PC-3 (cell line): ENCODE measurements at places on chromosomes 13 and 19.

GRCh38 chr13:110356362-110356761 lies 49.3 kb downstream of the COL4A2 start:
- no peak for DNase-seq

DNA sequence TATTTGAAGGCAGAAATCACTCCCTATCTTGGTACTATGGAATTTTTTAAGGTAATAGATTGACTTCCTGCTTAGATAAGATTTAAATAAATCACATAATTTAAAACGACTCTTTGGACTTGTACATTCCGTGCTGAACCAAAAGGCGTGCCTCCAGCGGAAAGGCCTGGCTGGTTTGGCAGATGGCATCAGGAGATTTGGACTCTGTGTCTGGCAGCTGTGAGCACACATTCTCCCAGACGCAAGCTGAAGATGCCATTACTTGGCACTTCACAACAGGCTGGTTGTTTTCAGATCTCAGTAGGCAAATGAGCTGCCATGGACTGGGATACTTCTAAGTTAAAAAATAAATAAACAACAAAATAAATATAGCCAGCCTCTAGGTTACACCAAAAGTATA lies 104.5 kb upstream of the SLC15A1 start:
- DNase-seq = no peak

DNA sequence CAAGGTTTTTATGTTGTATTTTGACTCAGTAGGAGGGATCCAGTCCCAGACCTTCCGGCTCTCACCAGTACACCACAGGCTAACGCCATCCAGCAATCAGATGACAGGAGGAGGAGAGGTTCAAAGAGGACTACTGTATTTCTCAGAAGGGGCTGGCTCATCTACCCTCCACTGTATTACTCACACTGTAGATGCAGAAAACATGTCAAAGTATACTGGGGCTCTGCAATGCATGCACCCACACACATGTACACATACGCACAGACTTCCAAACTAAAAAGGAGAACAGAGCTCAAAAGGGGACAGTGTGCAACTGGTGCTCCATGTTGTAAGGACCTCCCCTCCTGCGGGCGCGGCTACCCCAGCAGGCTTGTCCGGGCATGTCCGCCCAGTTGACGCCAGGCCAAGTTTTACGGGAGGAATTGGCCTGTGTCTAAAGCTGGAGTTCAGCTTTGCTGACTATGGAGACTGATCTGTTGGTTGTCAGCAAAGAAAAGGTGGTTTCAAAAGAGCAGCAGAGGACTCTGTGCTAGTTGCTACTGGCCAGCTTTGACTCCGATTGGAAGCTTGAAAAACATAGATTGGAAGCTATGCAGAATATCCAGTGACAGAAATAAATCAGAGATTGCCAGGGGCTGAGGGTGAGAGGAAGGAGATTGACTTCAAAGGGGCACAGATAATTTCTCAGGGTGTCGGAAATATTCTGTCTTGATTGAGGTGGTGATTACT lies 314.2 kb downstream of the DLEU7 start:
- DNase-seq = peak; percentile 14

DNA sequence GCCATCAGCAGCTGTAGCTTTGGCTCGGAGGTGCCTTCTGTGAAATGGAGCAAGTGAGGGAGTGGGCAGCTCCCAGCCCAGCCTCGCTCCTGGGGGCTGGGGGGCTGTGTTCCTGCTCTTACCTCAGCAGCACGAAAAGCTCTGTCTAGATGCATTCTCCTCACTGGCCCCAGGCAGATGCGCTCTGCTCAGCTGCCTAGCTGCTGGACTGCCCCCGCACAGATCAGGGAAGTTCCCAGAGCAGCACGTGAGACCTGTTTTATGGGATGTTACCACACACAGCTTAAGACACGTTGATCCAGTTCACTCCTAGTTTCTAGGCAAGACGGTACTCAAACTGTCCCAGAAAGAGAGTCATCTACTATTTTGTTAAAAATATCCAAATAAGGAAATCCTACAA lies 13.6 kb downstream of the LCP1 start:
- no peak for DNase-seq
